ENCODE measurements at places on chromosomes 5 and 9.

DNA sequence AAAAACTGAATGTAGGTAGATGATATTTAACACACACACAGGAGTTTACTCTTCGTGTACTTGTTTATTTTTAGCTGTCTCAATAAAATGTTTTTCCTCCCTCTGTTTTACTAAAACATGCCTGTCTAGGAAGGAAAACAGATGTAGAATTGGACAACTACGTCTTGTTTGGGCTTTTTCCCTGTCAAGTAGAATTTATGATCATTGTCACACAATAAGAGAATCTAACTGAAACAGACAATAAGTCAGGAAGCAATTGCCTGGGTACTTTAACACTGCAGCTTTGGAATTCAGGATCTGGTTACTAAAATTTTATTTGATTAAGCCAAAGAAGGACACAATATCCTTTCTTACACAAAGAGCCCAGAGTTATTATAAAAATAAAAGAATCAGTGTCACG lies 164.2 kb downstream of the ZDHHC21 start:
- no peak for DNase-seq

GRCh38 chr5:10994091-10994986 lies 233.3 kb upstream of the DAP start:
- no peak for DNase-seq

GRCh38 chr5:15366676-15367391 lies 133.1 kb upstream of the FBXL7 start:
- DNase-seq, result no peak

- DNase-seq, result no peak
These were observed 74.8 kb downstream of the NLN start for GRCh38 chr5:65796751-65797316.

DNA sequence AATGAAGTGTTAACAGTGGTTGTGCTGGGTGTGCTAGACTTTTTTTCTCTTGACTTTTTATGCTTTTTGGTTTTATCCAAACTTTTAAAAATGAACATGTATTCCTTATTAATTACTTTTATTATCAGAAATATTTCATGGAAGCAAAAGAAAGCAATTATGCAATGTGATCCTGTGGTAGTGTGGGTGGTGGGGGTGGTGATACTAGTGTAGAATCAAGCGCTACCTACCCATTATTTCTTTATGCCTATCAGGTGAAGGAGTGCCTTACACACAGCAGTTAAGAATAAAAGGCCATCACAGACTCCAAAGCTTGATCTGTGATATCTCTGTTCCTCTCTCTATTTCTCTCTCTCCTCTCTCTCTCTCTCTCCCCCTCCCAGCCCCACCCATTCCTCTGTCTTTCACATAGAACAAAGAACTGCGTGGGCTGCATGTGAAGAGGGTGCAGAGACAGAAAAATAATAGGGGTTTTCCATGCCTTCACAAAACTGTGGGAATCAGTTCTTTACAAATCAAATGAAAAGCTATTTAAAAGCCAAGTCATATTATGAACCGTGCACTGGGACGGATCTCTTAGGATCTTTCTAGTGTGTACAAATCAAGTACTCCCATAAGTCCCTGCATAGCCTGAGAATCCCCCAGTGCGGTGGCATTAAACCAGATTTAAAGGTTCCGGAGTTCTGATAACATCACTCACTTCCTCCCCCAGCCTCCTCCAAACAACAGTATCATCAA lies 351.2 kb downstream of the RAB3C start:
- DNase-seq, result no peak

DNA sequence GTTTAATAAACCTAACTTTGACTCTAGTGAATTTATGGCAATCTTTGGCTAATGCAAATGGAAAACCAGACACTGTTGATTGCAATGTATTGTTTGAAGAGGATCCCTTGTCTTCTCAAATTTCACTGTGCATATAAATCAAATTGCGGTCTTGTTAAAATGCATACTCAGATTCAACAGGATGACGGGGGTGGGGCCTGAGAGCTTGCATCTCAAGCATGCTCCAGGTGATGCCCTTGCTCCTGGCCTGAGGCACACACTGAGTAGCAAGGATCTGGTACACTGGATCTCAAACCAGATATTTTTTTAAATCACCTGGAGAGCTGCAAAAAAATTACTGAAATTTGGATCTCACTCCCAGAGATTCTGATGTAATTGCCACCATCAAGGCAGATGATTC lies 463.7 kb downstream of the DNAH5 start:
- DNase-seq, result no peak
